ENCODE measurements at places on chromosomes 1 and 21.

GRCh38 chr1:1204425-1204920 lies 1.9 kb downstream of the TNFRSF18 start:
- no peak for DNase-seq

GRCh38 chr21:17610911-17611310 lies 1.8 kb downstream of the BTG3 start:
- no peak for DNase-seq

- DNase-seq = no peak
Measured at GRCh38 chr1:78601068-78601467, 19.2 kb upstream of the IFI44L start.

- DNase-seq = no peak
Measured at GRCh38 chr1:86696522-86696921, 7.9 kb upstream of the SH3GLB1 start.

GRCh38 chr1:11479375-11479979 lies 522 bp downstream of the DISP3 start:
- DNase-seq = no peak

DNA sequence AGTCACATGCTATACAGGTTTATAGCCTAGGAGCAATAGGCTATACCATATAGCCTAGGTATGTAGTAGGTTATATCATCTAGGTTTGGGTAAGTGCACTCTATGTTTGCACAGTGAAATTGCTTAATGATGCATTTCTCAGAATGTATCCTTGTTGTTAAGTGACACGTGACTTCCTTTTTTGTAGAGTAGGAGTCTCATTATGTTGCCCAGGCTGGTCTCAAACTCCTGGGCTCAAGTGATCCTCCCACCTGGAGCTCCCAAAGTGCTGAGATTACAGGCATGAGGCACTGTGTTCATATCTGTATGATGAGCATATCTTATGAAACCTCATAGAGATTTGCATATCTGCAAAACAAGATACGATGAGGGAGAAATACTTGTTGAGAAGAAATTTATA lies 13.8 kb upstream of the ABCB10 start:
- DNase-seq = no peak

GRCh38 chr21:29943885-29944284 lies 4.1 kb upstream of the GRIK1 start:
- no peak for DNase-seq

- no peak for DNase-seq
Measured at GRCh38 chr1:39842836-39843235, 40.5 kb downstream of the TRIT1 start.

- no peak for DNase-seq
Measured at GRCh38 chr21:25390701-25391100, 216.6 kb downstream of the MRPL39 start.

DNA sequence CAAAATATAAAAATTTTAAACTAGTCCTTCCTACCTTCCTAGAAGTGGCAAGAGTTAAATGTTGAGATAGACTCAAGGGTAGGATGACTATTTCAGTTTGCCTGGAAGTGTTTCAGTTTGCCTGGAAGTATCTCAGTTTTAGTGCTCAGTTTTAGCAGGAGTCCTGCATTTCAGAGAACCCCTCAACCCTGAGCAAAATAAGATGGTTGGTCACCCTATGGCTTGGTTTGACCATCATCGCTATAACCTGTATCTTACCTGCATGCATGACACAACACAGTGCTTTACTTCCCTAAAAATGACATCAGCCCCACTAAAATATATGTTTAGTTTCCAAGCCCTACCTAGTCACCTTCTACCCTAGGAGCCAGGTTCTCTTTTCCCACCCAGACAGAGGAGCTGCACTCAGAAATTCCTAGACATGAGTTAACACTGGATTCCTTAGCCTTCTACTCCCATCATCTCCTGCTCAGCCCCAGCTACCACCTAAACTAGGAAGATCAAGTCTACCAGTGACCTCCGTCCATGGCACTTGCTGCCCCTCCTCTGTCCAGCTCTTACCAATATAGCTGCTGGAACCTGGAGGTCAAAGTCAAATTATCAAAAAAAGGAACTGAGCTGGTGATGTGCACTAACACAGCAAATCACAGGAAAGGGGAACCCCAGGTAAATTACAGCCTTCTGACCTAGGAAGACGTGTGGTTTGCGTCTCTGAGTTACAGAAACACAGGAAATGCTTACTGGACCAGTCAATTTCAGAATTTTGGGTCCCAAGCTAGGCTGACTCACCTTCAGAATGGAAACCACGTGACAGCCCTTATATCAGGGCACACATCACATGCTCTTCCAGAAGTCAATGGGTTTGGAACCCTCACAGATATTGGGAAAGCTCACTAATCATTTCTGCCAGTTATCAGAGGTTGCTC lies 2.2 kb upstream of the G0S2 start:
- no peak for DNase-seq

GRCh38 chr1:93779540-93780165 lies 98.0 kb upstream of the BCAR3 start:
- no peak for DNase-seq

DNA sequence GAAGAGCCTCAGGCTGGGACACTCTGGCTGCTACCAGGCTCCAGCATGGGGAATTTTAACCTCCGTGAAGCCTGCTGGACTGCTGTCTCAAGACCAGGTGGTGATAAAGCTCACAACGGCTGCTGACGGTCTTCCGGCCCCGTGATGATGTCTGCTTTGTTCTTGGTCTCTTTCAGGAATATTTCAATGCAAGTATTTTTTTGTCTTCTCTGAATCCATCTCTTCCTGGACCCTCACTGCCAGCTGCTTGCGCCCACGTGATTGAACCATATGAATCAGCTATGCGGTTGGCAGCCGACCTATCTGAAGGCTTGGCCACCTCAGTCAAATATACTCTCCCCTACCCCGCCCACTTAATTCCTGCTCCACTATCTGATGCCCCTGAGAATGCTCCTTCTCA lies 14.6 kb upstream of the SLC6A17 start:
- no peak for DNase-seq
